Stimulated activated CD4-positive, alpha-beta T cell treated with anti-CD3 and anti-CD28 coated beads, Interleukin-1b, Interleukin-23, amount 100 ng/mL, for 1 hour (primary cell): ENCODE measurements at places on chromosomes 2 and 18.

DNA sequence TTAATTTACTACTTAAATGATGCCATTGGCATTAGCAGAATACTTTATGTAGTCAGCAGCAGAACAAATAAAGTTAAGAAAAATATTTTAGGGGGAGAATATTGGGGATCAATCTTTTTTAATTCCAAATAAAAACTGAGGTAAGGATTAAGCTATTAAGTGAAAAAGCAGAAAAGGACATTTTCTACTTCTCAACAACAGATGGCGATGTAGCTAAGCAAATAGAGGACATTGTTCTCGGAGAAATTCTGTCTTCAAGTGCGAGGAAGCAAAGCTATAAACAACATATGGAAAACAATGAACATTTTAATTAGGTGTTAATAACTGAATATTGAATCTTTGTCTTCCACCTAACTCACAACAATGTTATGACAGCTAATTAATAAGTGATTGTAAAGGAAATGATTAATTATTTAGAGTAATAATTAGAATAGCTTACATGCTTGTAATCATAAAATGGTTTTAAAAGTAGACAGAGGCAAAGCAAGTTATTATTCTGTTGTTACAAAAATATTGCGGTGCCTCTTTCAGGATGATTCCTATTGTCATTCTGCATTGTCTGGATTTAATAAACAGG lies 32.9 kb upstream of the CCDC93 start:
- DNase-seq, result no peak

GRCh38 chr2:172448544-172449267 lies 21.3 kb downstream of the ITGA6 start:
- no peak for DNase-seq

DNA sequence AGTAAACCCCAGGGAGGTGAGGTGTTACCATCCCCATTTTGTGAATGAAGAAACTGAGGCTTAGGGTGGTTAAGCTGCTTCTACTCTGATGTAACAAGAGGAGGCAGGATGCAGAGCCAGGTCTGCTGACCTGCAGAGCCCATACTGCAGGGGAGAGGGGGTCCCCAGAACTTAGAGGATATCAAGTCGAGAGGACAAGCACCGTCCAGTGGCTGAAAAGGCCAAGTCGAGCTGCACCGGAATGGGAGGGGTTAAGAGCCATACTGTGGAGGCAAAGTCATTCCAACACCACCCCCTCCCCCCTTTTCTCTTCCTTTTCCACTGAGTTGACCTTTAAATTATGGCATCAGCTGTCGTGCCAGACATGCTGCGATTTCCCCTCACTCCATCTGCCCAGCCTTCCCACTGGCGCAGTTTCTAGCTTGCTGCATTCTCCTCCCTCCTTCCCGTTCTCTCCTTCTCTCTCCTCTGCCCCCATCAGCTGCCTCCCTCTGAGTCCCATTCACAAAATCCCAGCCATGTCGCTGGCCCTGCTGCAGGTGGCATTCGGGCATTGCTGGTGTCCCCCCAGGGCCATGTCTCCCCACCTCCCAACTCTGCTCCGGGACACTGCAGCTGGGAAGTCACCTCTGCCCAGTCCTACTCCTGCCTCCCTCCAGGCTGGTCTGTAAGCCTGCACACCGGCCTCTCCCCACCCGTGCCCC lies 346.9 kb downstream of the DYSF start:
- DNase-seq, result no peak

DNA sequence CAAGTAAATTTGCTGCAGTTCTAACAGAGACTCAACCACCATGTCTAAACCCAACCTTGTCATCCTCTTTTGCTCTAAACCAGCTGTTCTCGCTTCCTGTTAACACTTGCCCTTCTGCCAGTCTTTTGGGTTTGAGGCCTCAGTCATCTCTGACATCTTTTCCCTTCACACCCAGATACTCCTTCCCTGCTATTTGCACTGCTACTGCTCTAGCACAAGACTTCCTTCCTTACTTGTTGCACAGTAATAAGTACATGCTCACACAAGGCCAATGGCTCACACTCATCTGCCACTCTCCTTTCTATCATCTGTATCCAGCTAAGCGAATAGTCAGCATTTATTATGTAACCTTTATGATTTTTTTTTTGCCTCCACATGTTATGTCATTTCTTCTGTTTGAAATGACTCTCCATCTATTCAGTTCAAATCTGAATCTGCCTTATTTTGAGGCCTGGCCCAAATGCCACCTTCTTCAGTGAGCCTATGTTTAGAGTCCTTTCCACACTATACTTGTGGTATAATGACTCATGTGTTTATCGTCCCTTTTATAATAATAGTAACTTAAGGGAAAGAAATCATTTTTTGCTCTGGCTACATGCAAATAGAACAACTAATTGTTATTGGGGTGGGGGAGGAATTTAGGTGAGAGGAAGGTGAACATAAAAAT lies 22.5 kb upstream of the CDKL4 start:
- no peak for DNase-seq

DNA sequence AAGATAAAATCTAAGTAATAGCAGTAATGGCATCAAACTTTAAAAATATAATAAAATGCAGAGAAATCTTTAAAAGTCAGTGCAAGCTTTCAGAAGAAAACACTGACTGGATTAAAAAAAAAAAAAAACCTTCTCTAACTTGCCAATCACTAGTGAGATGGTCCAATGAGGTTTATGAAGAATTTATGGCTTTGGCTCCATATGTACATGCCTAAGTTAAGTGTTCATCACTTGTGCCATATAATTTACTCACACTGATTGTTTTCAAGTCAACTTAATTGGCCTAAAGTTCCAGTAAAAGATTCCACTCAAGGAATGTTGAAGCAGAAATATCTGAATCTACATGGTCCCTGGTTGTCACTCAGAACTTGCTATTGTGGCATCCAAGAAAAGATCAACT lies 40.7 kb upstream of the RAB27B start:
- no peak for DNase-seq

DNA sequence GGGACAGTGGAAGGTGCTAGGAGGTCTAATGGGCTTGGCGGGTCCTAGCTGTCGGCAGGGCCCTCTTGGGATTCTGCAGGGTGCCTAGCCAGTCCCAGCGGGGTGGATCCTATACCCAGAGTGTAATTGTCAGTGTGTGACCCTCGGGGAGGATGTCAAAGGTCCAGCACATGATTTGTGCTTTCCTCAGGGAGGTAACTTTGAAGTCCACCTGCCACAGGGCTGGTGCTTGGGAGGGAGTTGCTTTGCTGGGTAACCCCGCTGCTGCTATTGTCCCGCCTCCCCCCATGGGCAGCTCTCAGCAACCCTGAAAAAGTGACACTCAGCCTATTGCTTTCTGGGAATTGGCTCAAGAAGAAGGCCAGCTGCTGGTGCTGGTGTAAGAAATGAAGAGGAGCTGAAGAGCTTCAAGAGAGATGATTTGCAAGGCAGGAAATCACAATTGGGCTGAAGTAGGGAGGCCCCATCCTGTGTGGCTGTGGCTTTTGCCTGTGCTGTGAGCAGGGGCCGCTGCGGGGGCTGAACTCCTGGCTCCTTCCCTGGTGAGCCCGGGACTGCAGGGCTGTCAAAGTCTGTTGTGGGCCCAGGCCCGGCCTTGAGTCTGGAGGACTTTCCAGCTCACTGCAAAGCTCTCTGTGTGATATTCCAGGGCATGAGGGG lies 36.4 kb downstream of the EMILIN2 start:
- DNase-seq, result no peak

- DNase-seq, result no peak
Measured at GRCh38 chr2:126650994-126651393, 5.0 kb upstream of the GYPC start.

DNA sequence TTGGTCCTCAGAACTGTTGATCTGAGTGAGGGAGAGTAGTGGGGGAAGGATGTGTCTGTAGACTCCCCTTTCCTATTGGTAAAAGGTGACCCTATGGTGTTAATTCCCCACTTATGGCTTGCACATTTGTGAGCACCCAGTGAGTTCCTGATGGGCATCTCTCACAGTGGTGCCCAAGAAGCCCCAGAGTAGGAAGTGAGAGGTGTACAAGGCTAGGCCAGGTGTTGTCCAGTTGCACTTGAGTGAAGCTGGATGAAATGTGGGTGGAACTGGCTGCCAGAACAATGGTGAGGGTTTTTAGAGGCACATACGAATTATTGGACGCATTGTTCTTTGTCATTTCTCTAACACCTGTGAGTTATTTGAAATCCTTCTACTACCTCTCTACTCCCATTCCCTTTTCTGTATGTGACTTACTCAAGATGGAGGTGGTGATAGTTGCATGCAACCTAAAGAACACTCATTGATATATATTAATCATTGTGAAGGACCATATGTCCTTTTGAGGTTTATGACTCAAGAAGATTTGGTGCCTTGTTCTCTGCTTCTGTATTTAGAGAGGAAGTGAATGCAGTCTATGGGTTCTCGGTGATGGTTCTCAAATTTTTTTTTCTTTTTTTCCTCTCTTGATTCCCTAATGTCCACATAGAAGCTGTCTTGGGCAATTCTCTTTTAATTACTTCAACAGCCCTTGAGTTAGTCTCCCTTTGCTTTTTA lies 162.7 kb downstream of the FSHR start:
- DNase-seq, result no peak

GRCh38 chr2:48980846-48981245 lies 173.5 kb downstream of the FSHR start:
- no peak for DNase-seq

GRCh38 chr2:15818318-15818753 lies 122.0 kb upstream of the MYCN start:
- DNase-seq, result no peak

DNA sequence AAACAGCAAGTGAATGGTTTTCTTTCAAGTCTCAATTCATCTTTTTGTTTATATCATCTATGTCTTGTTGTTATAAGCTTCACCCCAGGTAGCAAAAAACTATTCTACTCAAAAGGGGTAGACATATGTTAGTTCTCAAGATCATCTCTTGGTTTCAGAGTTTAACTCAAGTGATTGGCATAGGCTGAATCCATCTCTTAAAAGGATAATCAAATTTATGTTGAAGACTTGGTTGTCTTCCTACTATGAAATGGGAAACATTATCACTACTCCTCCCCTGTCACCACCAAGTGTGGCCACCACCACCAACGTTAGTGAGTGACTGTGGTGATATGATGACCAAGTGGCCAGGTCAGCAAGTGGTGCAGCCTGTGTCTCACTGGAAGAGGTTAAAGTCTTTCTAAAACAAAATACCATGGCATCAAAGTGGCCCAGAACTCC lies 1.5 kb downstream of the IL1B start:
- DNase-seq, result no peak

- DNase-seq, result no peak
Measured at GRCh38 chr2:181952404-181953226, 33.0 kb upstream of the PPP1R1C start.

- no peak for DNase-seq
Measured at GRCh38 chr2:233278921-233279320, 27.4 kb downstream of the ATG16L1 start.

DNA sequence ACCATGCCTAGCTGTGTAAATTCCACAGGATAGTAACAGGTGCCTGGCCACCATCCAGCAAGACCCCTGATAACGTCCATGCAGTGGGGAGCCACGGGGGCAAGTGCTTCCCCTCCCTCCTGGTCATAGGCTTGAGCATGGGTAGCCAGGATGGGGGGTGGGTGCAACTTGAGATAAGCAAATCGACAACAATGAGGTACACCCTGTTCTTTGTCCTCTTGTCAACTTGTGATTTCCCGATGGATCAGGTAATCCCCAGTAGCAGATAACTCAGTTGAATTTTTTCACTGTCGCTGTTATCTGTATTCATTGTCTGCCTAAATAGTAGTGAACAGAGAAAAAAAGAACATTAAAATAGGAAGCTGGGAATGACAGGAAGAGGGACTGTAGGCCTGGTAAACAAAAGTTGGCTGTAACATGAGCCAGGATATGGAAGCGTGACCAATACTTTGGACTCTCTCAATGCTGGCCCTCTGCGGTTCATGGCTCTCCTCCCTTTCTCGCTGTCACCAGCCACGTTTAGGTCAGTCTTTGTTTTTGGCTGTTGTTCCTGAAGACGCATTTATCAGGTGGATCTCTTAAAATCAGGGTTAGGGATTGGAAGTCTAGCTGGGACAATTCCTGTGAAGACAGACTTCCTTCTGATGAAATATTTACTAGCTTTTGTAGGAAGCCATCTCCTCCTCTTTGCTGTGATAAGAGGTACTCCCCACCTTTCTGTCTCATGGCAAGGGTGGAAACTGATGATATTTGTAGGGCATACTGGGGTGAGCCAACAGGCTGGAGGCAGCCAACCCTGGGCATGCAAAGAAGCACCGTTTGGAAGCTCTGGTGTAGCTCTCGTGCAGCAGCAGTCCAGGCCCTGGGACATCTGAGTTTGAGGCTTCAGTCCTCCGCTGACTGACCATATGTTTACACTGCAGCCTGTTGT lies 42.4 kb downstream of the TCF7L1 start:
- no peak for DNase-seq

- no peak for DNase-seq
Measured at GRCh38 chr2:225512876-225513540, 113.5 kb downstream of the NYAP2 start.

DNA sequence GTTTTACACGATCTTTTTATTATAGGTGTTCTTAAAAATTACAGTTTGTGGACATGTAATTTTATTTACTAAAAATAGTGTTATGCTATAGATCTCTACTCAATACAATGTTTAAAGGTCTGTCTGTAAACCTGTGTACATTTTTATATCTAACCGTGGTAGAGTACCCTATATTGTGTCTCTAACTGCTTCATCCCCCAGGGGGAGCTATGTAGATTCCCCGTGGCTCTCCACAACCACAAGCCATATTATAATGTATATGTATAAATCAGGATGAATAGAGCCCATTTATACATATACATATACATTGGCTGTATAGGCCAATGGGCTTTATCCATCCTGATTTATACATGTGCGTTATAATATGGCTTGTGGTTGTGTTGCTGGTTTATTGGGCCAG lies 59.4 kb downstream of the ADAM23 start:
- DNase-seq, result no peak

DNA sequence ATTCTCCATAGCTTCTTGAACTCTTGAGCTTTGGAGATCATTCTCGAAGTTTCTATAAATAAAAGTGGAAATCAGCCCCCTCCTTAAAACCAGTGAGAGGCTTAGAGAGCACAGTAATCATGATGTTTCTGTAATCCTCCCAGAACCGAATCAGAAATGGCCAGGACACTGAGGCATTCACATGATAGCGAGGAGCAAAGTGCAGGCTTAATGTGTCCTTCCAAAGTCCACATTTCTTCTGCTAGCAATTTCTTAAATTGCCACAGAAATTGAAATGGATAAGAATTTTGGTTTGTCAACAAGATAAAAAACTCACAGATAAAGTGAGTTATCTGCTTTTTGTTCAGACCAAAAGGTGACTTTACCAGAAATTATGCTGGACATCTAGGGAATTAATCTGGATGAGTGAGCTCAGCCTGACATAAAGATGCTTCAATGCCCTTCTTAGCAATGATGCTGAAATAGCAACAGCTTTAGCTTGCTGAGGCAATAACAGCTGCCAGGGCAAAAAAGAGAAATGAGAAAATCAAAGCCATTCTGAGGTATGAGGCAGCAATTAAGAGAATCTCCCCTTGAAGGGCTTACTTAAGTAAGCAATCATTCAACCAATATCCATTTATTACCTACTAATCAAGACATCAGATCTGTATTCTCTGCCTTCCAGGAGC lies 82.4 kb upstream of the PHLPP1 start:
- DNase-seq, result no peak

DNA sequence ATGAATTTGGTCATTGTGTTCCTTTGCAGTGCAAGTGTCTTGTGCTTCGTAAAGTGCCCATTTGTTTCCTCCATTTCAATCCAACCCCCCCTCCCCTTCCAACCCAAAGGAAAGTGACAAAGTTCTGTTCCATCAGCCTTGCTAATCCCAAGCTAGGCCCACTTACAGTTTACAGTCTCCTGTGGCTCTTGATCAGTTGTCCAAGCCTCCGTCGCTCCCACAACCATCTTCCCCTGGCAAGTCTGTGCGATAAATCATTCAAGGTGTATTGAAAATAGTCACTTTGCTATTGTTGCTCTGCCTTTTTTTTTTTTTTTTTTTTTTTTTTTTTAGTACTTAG lies 6.5 kb downstream of the POU3F3 start:
- DNase-seq, result no peak
